Caco-2 (cell line): ENCODE measurements at places on chromosomes 3 and 15. TPM values are rescaled to one million over a fixed set of nuclear protein-coding genes. Genes with fewer than 3 reads are reported as not detected.

NANOGP8 gene
- total RNA-seq: not detected in 2 replicates

PLA2G4F gene
- 2.5 and 2.9 TPM in 2 replicates for total RNA-seq

DNA sequence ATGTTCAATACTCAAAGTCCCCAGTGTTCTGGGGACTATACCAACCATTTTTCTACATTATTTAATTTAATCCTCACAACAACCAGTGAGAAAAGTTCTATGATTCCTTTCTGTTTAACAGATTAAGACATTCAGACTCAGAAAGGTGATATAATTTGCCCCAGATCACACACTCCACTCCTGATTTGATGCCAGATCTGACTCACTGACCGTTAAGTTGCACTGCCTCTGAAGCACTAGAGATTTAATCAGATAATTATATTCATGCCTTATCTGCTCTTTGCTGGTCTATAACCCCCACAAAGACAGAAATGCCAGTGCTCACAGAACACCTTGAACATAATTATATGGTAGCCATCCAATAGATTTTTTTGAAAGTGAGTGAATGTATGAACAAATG lies 501.0 kb downstream of the IGSF11 start:
- H3K27me3 ChIP-seq: no peaks in the 10 kb centered on the region
- no peak overlapping the region for H3K4me3 ChIP-seq
- H3K4me1 ChIP-seq: peaks cover 28% of the 10 kb centered on the region
- no peak overlapping the region for H3K27ac ChIP-seq
- H3K36me3 ChIP-seq: no peaks in the 10 kb centered on the region
- no peak for DNase-seq

DNA sequence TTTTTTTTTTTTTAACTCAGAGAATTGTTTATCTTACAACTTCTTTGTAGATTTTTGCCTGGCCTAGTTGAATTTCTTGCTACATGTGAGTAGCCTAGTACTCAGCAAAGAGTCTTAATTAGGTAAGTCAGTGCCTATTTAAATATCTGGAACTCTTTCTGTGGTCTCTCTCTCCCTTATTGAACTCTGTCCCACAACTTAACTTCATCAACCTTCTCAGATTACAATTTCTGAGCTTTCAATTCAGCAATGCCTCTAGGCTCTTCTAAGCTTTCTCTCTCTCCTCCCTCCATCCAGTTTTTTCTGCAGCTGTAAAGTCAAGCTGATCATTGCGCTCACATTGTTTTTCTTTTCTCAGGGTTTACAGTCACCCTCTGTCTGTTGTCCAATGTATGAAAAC lies 517.6 kb upstream of the ROBO1 start:
- H3K36me3 ChIP-seq: no peaks in the 10 kb centered on the region
- H3K27me3 ChIP-seq: no peaks in the 10 kb centered on the region
- no peak for DNase-seq
- H3K4me3 ChIP-seq: no peak overlapping the region

TMC3 gene
- not detected in 2 replicates for total RNA-seq

DNA sequence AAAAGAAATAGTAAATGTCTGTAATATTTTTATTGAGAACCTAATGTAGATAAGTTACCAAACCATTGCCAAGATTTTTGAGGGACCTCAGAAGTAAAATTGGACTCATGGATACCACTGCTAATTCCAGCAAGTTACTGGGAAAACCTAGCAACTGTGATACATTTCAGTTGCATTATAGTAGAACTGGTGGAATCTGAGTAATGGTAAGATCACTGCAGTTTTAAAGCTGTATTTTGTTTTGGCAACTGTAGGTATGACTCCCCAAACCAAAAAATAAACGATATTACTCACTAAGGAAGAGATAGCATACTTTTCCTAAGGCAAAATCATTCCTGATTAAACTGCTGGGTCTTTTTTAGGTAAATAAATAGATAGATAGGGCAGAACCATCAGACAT lies 54.0 kb downstream of the ARMC8 start:
- H3K4me1 ChIP-seq: no peaks in the 10 kb centered on the region
- DNase-seq: no peak
- no peaks in the 10 kb centered on the region for H3K27me3 ChIP-seq
- H3K36me3 ChIP-seq: no peaks in the 10 kb centered on the region; the same call in 1 of the 2 replicates

DNA sequence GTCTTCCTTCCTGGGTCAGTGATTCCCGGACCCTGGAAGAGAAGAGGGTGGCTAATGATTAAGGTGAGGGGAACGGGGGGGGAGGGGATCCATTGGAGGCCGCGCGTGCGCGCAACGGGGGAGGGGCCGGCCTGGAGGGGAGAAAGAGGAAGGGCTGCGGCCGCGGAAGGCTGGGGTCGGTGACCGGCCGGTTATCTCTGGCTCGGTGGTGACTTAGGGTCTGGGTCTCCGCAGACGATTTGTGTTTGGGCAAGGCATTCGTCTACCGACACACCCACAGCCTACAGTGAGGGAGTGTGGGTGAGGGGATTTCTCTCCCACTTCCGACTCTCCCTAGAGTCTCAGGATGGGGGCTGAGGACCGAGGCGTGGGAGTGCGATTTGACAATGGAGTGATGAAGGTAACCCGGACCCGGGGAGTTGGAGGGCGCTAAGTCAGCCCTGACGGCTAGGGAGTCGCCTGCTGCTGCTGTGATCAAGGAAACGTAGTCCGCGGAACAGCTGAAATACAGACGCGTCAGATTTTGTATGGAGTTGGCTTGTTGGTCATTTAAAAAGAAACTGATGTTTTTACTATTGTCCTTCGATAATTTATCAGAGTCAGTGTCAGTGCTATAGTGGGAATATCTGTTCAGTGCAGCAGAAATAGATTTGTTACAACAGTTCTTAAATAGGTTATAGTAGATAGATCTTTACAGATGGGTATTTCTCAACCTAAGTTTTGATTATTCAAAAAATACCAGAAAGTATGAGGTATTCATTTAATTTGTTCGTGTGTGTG lies 733 bp downstream of the RNF111 start:
- DNase-seq: peak; percentile 76
- H3K4me1 ChIP-seq: peaks cover 17% of the 10 kb centered on the region; the same call in 1 of the 2 replicates
- peak overlapping the region; percentile 94 for H3K4me3 ChIP-seq

MOBP gene
- total RNA-seq: 0.27 and 0.60 TPM in 2 replicates

PLIN1 gene
- total RNA-seq: not detected in 2 replicates

DNA sequence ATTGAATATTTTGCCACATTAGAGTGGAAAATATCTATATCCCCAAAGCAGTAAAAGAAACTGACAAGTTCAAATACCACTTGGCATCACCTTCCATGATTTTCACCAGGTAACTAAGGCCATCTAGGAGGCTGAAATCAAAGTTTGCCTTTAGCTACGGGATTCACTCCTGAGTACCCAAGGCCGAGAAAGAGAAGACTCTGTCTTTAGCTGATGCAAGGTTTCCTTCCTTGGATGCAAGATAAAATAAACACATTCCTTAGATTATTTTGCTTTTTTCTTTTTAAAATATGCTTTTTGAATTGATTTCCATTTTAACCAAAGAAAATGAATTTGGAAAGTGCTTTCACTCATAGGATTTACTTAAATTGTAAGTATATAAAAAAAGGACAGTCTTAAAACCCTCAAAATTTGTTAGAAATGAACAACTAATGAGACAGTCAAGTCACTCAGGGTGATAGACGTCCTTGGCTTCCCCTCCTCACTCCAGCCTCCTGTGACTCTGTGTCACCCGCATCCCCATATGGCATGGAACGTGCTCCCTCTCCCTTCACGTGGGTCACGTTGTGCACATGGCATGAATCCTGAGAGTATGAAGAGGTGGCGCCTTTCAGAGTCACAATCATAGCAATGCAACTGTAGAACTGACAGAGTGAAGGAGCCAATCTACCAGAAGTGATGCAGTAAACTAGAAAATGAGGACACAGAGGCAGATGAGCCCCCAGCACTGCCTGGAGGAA lies 148.4 kb downstream of the RTP4 start:
- DNase-seq: no peak
- no peak overlapping the region for H3K27ac ChIP-seq
- H3K4me3 ChIP-seq: no peak overlapping the region
- no peaks in the 10 kb centered on the region for H3K36me3 ChIP-seq

- H3K27me3 ChIP-seq: no peaks in the 10 kb centered on the region
- no peak overlapping the region for H3K27ac ChIP-seq
- H3K4me3 ChIP-seq: peak overlapping the region; percentile 41
- no peaks in the 10 kb centered on the region for H3K36me3 ChIP-seq
Measured at GRCh38 chr15:51736751-51737521, 519 bp downstream of the LYSMD2 start.

NEK10 gene
- 0.30 and 0.39 TPM in 2 replicates for total RNA-seq

MUC13 gene
- total RNA-seq: 3.5 and 5.0 TPM in 2 replicates

DNA sequence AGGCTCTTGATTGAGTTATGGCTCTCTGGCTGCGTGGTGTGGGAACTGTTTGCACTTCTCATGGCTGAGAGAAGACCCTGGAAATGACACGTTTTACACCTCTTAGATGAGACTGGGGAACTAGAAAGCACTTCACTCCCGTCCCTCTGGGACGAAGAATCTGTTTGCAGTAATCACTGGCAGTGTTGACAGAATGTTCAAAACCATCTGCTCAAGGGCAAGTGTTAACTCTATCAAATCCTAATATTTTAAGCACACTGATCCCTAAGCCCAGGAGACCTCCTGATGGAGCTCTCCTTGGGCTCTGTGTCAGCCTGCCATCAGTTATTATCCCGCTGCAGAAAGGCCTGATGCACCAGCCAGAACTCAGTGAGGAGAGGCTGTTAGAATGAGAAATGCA lies 323.8 kb upstream of the DNAJC19 start:
- H3K27ac ChIP-seq: no peak overlapping the region
- H3K36me3 ChIP-seq: no peaks in the 10 kb centered on the region
- H3K4me1 ChIP-seq: no peaks in the 10 kb centered on the region
- no peak overlapping the region for H3K4me3 ChIP-seq
- DNase-seq: no peak
- no peaks in the 10 kb centered on the region for H3K27me3 ChIP-seq

DNA sequence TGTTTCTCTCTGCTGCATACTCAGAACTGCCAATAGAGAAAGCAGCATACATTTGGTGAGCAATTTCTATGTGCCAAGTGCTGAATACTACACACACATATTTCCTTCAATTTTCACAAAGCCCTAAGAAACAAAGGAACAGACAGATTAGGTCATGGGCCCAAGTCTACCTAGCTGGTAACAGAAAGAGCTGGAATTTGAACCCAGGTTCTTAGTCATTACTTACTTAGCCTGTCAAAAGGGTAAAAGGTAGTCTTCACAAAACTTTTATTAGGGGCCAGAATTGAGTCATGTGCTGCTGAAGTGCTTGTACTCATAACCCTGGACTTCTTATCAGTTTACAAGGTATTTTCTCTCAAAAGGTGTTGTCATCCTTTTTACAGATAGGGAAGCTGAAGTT lies 10.4 kb upstream of the ABHD17C start:
- no peak overlapping the region for H3K27ac ChIP-seq
- H3K36me3 ChIP-seq: no peaks in the 10 kb centered on the region
- DNase-seq: peak; percentile 37
- H3K4me1 ChIP-seq: peaks cover 29% of the 10 kb centered on the region
- H3K27me3 ChIP-seq: no peaks in the 10 kb centered on the region

DNA sequence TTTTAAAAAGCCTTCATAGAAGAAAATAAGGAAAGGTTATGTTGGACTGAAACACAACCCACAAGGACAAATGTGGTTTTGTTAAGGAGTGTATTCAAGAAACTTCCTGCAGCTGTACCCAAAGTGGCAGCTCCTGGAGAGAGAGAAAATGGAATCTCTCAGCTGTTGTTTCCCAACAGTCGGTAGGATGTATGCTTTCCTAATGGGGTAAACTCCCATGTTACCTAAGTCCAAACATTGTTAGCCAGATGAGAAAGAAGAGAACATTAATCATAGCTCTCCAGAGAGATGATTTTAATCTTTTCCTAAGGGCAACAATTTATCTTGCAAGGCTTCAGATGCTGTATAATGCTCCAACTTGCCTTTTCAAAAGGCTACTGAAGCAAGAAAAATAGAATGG lies 22.6 kb upstream of the TEX9 start:
- H3K36me3 ChIP-seq: no peaks in the 10 kb centered on the region

DNA sequence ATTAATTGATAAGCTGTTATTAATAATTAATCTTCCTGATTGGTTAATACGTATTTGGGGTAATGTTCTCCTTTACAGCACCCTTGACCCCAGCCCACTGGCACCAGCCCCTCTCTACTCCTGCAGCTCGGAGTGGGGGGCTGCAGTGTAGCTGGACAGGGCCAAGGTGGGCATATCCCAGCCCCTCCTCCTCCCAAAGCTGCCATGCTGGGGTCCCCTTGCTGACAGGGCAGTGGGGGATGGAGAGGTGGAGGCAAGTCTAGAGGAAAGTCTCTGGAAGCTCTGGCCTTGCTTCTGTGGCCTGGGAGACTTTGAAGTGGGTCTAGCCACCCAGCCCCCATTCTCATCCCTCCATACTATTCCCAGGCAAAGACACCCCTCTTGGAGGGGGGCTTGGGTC lies 35.8 kb downstream of the HCN4 start:
- peaks cover 1% of the 10 kb centered on the region; the same call in 1 of the 2 replicates for H3K27me3 ChIP-seq
- no peaks in the 10 kb centered on the region for H3K36me3 ChIP-seq
- no peak for DNase-seq
- no peak overlapping the region for H3K27ac ChIP-seq
- H3K4me3 ChIP-seq: no peak overlapping the region

RTP1 gene
- total RNA-seq: not detected in 2 replicates

DNA sequence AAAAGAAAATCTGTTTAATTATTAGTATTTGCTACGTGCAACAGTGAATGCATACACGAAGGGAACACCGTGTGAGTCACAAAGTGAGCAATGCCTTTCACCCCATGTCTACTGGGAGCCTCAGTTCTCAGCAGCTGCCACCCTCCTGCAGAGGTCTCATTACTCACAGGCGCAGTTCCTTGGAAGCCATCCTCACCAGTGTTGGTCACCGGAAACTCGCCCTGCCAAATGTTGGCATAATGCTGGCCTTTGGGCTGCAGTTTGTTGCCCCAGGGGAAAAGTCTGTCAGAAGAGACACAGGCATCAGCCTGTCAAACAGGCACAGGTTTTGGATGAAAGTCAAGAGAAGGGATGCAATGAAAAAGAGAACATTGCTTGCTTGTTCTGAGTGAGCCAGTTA lies 50.1 kb downstream of the SUMF1 start:
- no peak for DNase-seq
- H3K27ac ChIP-seq: no peak overlapping the region
- no peaks in the 10 kb centered on the region for H3K36me3 ChIP-seq
- H3K27me3 ChIP-seq: no peaks in the 10 kb centered on the region

ISG20 gene
- 6.4 and 7.7 TPM in 2 replicates for total RNA-seq

GRCh38 chr3:120487191-120487650 lies 36.4 kb upstream of the FSTL1 start:
- H3K27me3 ChIP-seq: no peaks in the 10 kb centered on the region
- no peaks in the 10 kb centered on the region for H3K36me3 ChIP-seq
- no peak overlapping the region for H3K27ac ChIP-seq
- no peak overlapping the region for H3K4me3 ChIP-seq
- no peaks in the 10 kb centered on the region for H3K4me1 ChIP-seq

TGM4 gene
- total RNA-seq: not detected in 2 replicates

PLSCR5 gene
- 0.26 TPM in 1 of 2 replicates, not detected in the other for total RNA-seq

SPSB4 gene
- not detected in 2 replicates for total RNA-seq

CFAP92 gene
- 4.5 and 5.9 TPM in 2 replicates for total RNA-seq

TRAT1 gene
- not detected in 2 replicates for total RNA-seq

GRCh38 chr3:61269435-61269834 lies 18.2 kb upstream of the FHIT start:
- no peaks in the 10 kb centered on the region for H3K4me1 ChIP-seq
- H3K27me3 ChIP-seq: no peaks in the 10 kb centered on the region
- no peaks in the 10 kb centered on the region for H3K36me3 ChIP-seq
